ENCODE measurements at places on chromosomes 2 and 18.

DNA sequence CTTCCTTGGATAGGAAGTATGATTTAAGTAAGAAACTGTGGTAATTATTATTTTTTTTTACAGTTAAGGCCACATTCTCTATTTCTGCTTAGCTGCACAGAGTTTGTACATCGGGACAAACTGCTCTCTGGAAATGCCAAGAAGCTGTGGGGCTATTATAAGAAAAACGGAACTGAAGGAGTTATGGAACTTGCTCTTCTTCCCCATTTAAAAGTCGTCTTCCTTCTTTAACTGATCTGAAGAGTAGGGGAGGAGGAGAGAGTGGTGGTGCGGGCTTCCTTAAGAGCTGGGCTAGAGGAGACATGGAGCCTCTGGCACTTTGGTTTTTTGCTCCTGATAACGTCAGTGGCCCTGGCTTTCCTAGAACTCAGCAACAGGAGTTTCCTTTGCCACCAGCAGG is 54.4 kb downstream of the RAB31 start:
- DNase-seq, result no peak

GRCh38 chr2:207256476-207257207 is 90.9 kb upstream of the KLF7 start:
- no peak for DNase-seq

- no peak for DNase-seq
Measured at GRCh38 chr2:64250751-64251423, 106.7 kb upstream of the PELI1 start.

DNA sequence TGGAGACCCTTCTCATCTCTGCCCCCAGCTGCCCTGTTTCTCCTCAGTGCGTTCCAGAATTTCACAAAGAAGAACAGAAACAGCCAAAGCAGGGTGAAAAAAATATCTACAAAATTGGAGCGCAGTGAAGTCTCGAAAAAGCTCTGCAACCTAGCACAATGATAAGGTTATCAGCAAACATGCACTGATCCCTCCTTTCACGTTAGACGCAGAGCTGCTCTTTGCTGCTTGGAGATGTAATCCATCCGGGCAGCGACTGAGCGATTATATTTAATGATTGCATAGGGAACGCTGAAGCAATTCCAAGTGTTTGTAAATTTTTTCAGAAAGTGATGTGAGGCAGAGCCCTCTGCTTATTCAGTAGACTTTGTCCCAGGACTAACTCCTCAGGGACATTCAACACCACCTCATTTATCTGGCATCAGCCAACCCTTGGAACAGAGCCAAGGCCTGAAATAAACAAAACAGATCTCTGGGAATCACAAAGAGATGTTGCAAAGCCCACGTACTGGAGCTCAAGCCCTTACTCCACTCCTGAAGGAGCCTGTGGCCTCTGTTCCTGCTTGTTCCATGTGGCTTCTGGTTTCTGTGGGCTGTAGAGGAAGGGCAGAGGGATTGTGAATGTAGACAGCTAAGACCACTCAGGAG is 172.6 kb upstream of the BCL2L11 start:
- no peak for DNase-seq

GRCh38 chr18:46622999-46623398 is 34.0 kb downstream of the LOXHD1 start:
- no peak for DNase-seq

- DNase-seq, result no peak
Measured at GRCh38 chr2:40041422-40042382, 262.6 kb upstream of the THUMPD2 start.

DNA sequence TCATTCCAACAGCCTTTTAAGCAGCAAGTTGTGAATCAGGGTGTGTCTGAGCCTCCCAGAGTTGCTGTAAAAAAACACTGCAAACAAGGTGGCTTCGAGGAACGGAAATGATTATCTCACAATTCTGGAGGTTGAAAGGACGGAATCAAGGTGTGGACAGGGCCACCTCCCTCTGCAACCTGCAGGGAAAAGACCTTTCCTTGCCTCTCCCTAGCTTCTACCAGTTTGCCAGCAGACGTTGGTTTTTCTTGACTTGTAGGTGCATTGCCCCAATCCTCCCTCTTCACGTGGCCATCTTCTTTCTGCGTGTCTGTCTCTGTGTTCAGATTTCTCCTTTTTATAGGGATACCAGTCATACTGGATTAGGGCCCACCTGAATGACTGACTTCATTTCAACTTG is 24.8 kb upstream of the TMEM131 start:
- DNase-seq, result no peak

DNA sequence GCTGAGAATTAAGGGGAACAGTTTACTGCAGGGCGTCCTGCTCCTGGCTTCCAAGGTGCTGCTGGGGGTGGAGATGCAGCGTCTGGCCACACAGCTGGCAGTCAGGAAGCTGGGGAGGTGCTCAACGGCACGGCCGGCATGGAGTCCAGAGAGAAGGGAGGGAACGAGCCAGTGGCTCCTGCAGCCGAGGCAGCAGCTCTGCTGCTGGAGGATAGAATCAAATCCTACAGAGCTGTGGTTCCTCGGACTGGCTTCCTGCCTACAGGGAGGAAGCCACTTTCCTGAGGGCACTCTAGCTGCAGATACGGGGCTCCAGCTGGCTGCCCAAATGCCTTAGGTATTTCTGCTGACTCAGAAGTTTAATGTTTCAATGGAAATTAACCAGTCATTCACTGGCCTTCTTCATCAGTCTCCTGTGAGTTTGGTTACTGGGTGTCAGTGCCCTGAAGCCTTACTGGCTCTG is 266.3 kb downstream of the TWIST2 start:
- DNase-seq, result no peak
